CD4-positive, CD25-positive, alpha-beta regulatory T cell (primary cell): ENCODE measurements at places on chromosomes 2 and 18. TPM values are rescaled to one million over a fixed set of nuclear protein-coding genes. Genes with fewer than 3 reads are reported as not detected.

FOXI3 gene
- not detected for polyA plus RNA-seq

TGFBRAP1 gene
- polyA plus RNA-seq, result 20.0 TPM

SEC11C gene
- 180 TPM for polyA plus RNA-seq

RFTN2 gene
- 0.08 TPM for polyA plus RNA-seq

MFF gene
- 150 TPM for polyA plus RNA-seq

AQP12B gene
- polyA plus RNA-seq, result not detected

CNTNAP5 gene
- polyA plus RNA-seq, result not detected

ANKRD30BL gene
- not detected for polyA plus RNA-seq

EPC2 gene
- 3.0 TPM for polyA plus RNA-seq

TGFA gene
- not detected for polyA plus RNA-seq

EMX1 gene
- not detected for polyA plus RNA-seq

TGOLN2 gene
- 62.7 TPM for polyA plus RNA-seq

UGT1A8 gene
- polyA plus RNA-seq, result not detected

MFSD6 gene
- 25.1 TPM for polyA plus RNA-seq

MRPL30 gene
- polyA plus RNA-seq, result 16.5 TPM

SLC9A2 gene
- polyA plus RNA-seq, result not detected

GCG gene
- not detected for polyA plus RNA-seq

LYG1 gene
- 0.46 TPM for polyA plus RNA-seq

RBM44 gene
- 0.21 TPM for polyA plus RNA-seq
